ENCODE measurements at places on chromosomes 16 and 17.

GRCh38 chr16:49596648-49597291 lies 223.2 kb downstream of the C16orf78 start:
- no peak for DNase-seq

DNA sequence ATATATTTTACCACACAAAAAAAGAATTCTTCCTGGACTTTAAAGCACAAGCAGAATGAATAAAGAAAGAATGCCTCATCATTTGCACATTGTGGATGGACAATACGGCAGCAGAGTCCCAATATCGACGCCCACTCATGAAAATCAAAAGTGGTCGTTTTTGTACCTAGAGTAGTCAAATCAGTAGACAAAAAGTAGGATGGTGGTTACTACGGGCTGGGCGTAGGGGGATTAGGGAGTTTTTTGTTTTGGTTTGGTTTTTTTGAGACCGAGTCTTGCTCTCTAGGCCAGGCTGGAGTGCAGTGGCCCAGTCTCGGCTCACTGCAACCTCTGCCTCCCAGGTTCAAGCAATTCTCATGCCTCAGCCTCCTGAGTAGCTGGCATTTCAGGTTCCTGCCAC lies 8.6 kb upstream of the CENPV start:
- no peak for DNase-seq

- peak; percentile 88 for DNase-seq
Observed at GRCh38 chr17:8806926-8807550, 7.9 kb upstream of the MFSD6L start.

DNA sequence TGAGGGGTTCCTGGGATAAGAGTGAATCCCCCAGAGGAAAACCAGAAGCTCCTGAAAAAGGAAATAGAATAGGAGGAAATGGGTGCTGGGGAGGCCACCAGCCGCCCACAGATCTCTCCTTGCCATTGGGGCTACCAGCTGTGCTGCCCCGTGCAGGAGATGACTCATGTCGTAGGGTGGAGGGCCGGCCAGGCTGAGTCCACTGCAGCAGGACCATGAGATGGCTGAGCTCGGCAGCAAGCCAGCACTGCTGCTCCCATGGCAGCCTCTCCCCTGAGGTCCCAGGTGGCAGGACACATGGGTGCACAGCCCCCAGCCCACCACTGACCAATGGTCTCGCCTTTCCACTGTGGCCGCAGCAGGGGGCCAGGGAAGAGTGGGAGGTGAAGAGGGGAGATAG lies 95.5 kb downstream of the GNAO1 start:
- no peak for DNase-seq

GRCh38 chr16:68685685-68686478 lies 40.8 kb downstream of the CDH3 start:
- DNase-seq, result no peak

DNA sequence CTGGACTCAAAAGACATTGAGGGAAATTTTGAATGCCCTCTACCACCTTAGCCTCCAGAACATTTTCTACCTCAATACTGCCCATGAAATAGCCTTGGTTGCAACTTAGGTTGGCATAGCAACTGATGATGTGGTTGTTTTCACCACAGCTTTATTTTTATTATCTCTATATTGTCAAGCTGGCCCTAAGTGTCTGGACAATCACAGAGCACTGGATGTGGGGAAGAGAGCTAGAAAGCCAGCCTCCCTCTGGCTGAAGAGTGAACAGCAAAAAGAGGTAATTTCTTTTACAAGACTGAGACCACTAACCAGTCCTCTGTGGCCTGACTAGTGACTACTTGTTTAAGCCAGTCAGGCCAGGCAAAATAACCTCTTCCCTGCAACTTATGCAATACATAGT lies 159.6 kb downstream of the HS3ST2 start:
- DNase-seq, result no peak

DNA sequence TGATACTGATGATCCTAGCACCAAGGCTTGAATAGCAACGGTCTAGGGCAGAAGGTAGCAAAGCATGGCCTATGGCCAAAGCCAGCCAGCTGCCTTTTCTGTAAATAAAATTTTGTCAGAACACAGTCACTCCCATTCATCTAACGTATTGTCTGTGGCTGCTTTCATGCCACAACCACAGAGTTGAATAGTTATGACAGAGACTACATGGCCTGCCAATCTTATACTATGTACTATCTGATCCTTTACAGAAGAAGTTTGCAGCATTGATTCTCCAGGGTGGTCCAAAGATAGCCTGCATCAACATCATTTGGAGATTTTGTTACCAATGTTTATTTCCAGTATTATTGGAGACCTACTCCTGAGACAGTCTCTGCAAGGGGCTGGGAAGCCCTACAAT lies 19.9 kb upstream of the MMD start:
- no peak for DNase-seq
